ENCODE measurements at places on chromosomes 12 and 14. TPM values are rescaled to one million over a fixed set of nuclear protein-coding genes. Genes with fewer than 3 reads are reported as not detected.

The BEST3 gene
- total RNA-seq: not detected

The FGD4 gene
- 59.5 TPM for total RNA-seq

The NDRG2 gene
- 0.22 TPM for total RNA-seq

The DHRS2 gene
- total RNA-seq: 0.22 TPM

The PLD4 gene
- 0.13 TPM for total RNA-seq

The FGF6 gene
- not detected for total RNA-seq

The RSRC2 gene
- total RNA-seq: 58.1 TPM

The HOXC12 gene
- not detected for total RNA-seq

The ZFHX2 gene
- total RNA-seq: 0.32 TPM

The PLEKHG7 gene
- not detected for total RNA-seq

The ADGRD1 gene
- 1.7 TPM for total RNA-seq

The P2RX2 gene
- total RNA-seq: not detected

The LALBA gene
- not detected for total RNA-seq

The CISTR gene
- total RNA-seq: not detected

The ACOT4 gene
- total RNA-seq: 2.2 TPM

The GATC gene
- 16.3 TPM for total RNA-seq

The NELL2 gene
- not detected for total RNA-seq

The GUCY2C gene
- 0.11 TPM for total RNA-seq

The PTCSC3 gene
- total RNA-seq: not detected

The NKX2-1 gene
- not detected for total RNA-seq

The GNG2 gene
- total RNA-seq: 19.2 TPM

The OASL gene
- 1.5 TPM for total RNA-seq

The PGF gene
- total RNA-seq: 30.1 TPM

The FICD gene
- 8.0 TPM for total RNA-seq

All from articular chondrocyte of knee joint (primary cell).